ENCODE measurements at places on chromosomes 4 and X.

DNA sequence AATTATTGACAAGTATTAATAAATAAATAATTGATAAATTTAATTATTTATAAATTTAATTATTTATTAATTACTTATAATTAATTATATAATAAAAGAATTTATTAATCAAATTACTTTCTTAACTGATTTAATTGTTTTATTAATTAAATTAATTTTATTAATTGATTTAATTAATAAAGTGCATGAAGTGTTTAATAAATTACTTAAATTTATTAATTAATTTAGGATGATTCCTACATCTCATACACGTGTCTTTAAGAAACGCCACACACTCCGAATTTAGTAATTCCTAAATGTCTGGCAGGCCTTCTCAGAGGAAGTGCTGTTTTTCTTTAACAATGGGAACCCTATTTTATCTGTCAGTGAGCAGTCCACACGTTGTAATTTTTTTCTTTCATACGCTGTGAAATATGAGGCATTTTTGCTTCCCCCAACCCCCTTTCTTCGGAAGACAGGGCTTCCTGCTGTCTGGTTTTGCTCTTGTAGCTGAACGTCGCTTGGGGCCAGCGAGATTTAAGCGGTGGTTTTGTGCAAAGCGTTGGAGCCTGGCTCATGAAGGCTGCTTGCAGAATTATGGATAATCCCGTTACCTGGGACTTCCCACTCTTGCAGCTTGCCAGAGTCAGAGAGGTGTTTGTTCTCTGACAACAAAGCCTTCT is 46.8 kb downstream of the CRLF2 start:
- no peak for DNase-seq

- DNase-seq = no peak
Observed at GRCh38 chr4:56330691-56331090, 56.6 kb downstream of the AASDH start.

DNA sequence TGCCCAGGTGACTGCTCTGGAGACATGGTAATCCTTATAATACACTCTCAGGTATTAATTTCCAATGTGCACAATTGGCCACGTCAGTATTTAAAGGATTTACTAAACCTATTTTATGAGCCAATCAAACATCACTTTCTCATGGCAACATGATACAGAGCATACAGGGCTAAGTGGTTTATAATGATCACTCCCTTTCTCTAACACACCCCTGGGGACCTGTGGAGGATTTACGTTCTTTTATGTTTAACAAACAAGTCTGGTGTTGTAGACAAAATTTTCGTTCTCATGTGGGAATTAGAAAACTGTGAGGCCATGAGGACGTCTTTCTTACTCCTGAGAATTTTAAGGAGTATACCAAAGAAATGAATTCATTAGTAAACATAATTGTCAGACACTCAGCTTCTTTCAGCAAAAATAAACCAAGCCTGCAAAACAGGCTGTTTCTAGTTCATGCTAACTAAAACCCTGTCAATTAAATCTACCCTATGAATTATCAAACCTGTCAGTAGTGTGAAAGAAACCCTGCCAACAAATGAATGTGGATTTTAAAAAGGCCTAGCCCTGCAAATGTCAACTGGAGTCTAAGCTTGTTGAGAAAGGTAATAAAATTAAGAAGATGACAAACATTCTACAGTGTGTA is 155.8 kb downstream of the PDGFC start:
- no peak for DNase-seq

DNA sequence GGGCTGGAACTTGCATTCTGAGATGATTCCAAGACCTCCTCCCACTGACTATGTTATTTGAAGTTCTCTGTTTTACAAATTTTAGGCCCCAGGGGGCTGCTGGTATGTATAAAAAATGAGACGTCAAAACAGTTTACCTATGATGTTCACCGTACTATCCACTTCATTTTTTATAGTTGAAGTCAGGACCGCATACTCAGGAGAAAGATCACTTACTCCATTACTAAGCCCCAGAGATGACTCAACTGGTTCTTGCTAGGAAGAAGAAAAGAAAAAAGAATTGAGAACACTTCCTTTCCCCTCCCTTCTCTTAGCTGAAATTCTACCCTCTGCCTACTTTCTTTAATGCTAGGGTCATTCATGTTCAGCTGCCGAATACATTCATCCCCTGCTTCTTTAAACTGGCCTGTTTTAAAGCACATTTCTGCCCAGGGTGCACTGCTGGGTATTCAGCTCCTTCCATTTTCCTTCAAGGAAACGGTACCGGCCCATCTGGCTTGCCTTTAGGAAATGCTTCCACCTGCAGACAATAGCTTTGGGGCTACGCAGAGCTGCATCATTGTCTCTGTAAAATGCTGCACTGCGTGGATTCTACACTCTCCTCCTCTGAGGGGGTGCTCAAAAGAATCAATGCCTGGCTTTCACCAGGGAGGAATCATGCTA is 66.2 kb downstream of the IRF2 start:
- peak; percentile 53 for DNase-seq

GRCh38 chr4:74044677-74045076 is 6.2 kb upstream of the CXCL3 start:
- no peak for DNase-seq

DNA sequence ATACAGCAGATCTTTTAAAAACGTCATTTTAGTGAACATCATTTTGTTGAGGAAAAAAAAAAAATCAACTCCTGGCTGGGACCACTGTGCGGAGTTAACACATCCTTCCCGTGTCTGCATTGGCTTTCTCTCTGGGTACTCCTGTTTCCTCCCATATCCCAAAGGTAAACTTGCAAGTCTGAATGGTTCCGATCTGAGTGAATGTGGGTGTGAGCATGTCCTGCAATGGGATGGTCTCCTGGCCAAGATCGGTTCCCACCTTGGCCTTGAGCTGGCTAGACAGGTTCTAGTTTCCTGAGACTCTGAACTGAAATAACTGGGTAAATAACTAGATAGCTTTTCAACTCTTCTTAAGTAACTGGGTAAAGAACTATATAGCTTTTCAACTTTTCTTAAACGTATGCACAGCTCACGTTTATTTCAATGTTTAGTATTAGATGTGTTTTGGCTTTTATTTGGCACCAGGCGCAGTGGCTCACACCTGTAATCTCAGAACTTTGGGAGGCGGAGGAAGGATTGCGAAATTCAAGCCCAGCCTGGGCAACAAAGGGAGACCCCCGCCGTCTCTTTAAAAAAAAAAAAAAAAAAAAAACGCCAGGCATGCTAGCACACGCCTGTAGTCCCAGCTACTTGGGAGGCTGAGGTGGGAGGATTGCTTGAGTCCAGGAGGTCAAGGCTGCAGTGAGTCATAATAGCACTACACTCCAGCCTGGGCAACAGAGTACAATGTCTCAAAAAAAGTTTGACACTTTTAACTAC is 14.0 kb downstream of the RBMX start:
- no peak for DNase-seq

- no peak for DNase-seq
Observed at GRCh38 chrX:68072041-68072440, 361.3 kb downstream of the OPHN1 start.

DNA sequence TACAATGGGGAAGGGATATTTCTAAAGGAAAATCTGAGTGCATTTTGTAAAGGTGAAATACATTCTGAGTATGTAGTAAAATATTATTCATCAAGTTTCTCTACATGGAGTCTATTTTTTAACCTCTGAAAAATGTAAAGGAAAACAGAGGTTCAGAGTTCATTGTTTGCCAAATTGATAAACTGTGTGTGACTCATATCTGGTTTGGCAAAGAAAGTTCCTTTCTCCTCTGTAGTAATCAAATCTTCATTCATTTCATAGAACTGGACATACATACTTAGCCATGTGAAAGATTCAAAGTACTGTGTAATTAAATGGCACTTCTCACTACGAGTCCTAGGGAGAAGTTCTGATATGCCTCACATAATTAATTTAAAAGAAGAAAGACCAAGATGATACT is 61.6 kb downstream of the HPGD start:
- no peak for DNase-seq

DNA sequence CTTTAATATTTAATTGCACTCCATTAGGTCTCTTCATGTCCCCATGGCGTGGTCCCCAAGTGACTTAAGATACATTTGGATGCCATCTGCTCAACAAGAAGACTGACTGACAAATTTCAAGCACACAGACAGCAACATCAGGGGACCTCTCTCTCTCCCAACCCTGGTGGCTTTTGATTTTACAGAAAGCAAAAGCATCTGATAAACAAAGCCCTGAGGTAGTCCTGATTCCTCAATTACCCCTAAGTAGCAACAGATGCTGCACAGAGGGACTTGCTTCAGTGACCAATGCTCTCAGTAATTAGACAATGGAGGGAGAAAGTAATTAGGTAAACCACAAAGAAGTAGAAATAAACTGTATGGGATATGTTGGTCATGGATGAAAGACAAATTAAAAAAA is 426.4 kb downstream of the INPP4B start:
- DNase-seq = no peak

- DNase-seq = no peak
Observed at GRCh38 chr4:113935190-113935589, 44.3 kb downstream of the ARSJ start.

- peak; percentile 35 for DNase-seq
Observed at GRCh38 chr4:182062936-182063335, 180.3 kb upstream of the TENM3 start.

DNA sequence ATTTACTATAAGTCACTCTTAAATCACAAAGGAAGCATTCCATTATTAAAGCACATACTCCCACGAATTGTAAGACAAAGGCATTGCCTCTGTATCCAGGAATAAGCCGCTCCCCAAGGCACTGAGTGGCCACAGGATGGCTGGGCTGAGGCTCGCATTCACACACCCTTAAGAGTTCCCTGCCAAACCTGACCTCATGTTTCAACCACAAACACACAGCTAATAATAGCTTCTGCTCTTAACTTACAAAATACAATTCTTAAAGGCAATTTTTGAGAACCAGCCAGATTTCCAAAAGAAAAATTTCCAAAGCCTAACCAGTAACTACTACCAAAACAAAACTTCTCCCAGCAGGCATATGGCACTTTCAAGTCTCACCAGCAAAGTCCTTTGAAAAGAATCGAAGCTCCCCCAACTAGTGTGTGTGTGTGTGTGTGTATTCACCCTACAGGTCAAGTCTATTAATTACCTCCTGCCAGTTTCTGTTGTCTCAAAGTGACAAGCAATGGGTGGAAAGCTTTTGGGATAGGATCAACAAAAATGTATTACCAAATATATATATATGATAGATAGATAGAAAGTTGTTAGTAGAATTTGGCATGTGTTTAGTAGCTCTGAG is 36.0 kb downstream of the ARHGAP6 start:
- DNase-seq = peak; percentile 21

DNA sequence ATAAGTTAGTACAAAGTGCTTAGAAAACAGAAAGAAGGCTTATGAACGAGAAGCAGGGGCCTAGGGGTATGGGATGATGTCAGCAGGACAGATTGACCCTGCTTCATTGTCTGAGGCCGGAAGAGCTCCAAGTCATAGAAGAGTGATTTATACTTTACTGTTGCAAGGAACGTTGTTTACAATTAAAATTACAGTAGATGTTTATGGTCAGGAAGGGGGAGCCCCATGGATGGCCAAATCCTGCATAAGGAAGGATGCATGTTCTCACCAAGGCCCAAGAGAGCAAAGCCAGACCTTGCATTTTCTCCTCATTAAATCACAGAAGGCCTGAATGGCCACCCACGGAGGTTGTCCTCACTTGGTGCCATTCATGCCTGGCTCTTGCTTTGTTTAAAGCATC is 115.3 kb downstream of the LDB2 start:
- no peak for DNase-seq

GRCh38 chr4:127151941-127152340 is 480.8 kb upstream of the INTU start:
- DNase-seq = no peak

DNA sequence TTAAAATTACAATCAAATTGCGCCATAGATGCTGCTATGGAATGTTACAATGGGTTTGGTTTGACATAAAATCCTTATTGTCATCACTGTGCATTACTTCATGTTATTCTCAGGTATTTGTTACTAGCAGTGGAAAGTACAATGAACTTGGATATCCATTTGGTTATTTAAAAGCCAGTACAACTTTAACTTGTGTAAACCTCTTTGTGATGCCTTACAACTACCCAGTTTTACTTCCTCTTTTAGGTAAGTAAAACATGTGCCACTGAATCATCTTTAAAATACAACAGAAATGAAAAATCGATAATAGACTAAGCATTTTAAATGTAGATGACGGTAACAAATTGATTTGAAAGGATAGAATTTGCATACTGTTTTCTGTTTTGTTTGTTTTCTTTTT is 35.6 kb downstream of the INTS6L start:
- no peak for DNase-seq

- DNase-seq = no peak
Observed at GRCh38 chr4:142728233-142728632, 117.9 kb downstream of the INPP4B start.

Measured in fibroblast of the conjunctiva (primary cell).